ENCODE measurements at places on chromosomes 6 and 20.

DNA sequence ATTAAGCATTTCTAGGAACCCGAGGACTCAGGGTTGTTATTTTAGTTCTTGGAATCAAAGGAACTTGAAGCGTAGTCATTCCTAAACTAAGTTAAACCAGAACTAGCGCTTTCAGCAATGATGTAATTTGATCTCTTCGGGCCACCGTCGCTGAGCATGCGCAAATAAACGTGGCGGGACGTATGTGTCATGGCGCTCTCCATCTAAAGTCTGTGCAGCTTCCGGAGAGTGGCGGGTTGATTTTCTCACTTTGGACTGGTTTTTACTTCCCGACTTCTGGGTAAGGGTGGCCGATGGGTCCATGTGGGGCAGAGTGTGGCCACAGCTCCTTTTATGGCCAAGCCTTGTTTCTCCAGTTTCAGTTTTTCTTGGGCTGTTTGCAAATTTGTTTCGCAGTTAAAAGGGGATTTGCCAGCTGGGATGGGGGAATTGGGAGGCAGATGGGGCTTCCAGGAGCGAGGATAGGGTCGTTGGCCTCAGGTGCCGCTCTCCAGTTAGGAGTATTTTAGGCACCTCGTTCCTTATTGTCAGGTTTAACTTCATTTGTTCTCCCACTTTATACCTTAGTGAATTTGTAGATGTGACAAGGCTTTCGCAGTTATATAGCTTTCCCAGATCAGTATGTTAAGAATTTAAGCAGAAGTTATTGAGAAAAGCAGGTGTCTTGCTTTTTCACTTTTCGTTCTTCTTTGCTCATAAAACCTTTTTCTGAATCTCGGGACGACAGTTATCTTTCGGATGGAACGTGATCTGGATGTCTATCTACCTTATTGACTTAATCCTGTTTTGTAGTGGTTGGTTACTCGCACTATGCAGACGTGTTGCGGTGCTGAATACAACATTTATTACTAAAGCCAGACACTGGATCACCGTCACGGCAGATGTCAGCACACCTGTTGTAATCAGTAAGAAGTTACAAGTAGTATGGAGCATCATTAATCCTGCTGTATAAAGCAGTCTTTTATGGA is at the start of gene CDKAL1:
TSS of gene CDKAL1 (plus strand) at position 163 of the 968 bp plus-strand sequence. CDS start 11,894 bp downstream, outside the sequence.
- DNase-seq, result peak; percentile 92

DNA sequence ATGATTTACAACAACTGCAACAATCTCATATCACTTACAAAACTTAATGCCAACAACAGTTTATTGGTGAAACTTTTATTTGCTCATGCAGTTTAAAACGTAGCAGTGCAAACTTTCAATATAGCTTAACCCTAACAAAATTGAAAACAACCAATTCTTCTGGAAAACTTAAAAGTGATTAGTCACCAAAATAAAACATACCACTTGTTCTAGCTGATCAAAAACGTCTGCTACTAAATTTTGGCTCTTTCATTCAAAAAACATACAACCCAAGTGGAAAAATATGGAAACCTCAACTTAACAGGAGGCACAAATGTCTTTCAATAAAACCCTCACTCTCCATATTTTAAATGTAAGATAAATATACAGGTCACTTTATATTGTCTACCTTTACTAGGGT is 39.6 kb downstream of the COL12A1 start:
- DNase-seq, result no peak

DNA sequence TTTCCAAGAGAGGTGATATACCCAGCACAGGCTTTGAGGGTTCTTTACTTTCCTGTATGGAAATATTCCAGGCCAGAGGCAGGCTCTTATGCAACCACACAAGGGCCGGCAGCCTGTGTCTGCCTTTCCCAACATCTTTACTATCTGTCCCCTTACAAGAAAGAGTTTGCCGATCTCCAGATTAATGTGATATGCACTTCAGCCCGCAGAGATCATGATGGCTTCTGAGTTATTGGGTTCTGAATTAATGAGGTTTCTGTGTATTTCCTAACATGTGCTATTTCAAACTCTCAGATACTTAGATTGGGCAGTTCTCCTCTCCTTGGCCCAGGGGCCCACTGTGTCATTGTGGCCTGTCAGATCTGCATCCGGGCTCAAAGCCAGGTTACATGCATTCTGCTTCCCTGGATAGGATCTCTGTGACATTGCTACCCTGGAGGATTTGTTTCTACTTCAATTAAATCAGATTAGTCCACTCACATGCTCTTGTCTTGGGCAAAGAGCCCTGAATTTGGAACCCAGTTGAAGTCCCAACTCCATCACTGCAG is 56.6 kb downstream of the TGM2 start:
- DNase-seq, result no peak

- DNase-seq, result peak; percentile 16
Observed at GRCh38 chr6:23003671-23004467, 434.5 kb downstream of the HDGFL1 start.

- DNase-seq, result no peak
Observed at GRCh38 chr6:111456208-111456607, 26.8 kb downstream of the REV3L start.

- no peak for DNase-seq
Observed at GRCh38 chr6:119353696-119354095, 4.1 kb upstream of the MAN1A1 start.

GRCh38 chr20:50224531-50225255 is 34.1 kb downstream of the CEBPB start:
- DNase-seq, result no peak

DNA sequence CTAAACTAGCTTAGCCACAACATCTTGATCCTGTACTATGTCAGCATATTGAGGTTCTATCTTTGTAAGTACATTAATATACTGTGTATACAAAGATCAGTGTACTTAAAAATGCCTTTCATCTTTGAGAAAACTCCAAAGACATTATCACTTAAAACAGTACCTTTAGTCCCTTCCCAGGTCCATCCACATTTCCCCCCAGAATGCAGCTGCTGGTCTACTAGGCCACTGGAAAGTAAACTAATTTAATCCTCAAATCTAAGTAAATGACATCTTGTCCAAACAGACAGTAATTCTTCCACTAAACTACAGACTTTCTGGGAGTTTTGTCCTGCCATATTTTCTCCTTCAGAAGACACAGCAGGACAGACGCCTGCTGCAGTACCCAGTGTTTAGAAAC is 68.7 kb downstream of the SYCP2 start:
- DNase-seq, result no peak

- no peak for DNase-seq
Observed at GRCh38 chr6:166830891-166831363, 125.4 kb downstream of the RNASET2 start.

DNA sequence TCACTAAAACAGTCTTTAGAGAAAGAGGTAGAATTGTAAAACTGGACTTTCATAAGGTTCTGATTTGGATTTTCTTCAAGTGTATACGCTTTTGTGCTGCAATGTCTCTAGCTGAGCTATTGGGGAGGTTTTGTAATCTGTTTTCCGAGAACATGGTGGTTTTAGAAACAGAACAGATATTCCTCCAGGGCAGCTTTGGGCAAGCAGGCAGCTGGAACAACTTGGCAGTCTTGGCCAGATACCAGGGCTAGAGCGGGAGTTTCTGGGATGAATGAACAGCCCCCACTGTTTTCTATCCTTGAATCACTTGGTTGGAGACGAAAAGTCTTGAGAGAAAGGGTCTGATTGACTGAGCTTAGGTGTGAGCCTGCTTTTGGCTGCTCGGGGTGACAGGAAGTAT is 17.1 kb upstream of the ARMC2 start:
- peak; percentile 31 for DNase-seq

- DNase-seq, result no peak
Observed at GRCh38 chr6:83053678-83054077, 12.0 kb downstream of the UBE3D start.

GRCh38 chr20:49740807-49741206 is 27.1 kb upstream of the B4GALT5 start:
- no peak for DNase-seq

GRCh38 chr6:69980624-69981023 is 114.3 kb downstream of the COL19A1 start:
- no peak for DNase-seq

- DNase-seq, result peak; percentile 78
Observed at GRCh38 chr6:139597771-139598755, 223.6 kb upstream of the CITED2 start.

DNA sequence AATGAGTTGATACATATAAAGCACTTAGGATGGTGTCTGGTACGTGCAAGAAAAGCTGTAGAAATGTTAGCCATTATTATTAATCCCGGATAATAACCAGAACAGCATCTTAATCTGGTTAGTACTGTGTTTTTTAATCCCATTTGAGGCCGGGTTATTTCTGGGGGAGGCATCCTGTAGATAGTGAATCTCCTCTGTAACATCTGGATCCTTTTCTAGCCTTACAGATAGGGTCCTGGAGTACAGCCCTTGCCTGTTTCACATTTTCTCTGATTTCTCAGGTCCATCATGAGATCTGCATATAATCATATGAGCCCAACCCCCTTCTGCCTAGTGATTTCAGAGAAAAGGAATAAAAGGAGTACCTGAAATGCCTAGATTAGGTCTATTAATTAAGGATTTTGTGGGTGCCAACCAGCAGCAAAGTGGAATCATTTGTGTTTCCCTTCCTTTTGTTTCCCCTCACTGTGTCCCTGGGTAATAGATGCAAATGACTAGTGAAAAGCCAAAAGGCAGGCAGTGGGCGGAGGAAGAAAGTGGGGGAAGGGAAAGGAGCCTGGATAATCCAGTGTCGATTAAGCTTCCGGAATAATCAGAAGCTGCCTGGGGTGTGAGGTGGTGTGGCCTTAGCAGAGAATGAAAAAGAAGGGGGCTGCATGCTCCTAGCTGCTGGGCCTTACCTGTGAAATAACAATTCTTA is 88.9 kb downstream of the SOBP start:
- no peak for DNase-seq

- DNase-seq, result no peak
Observed at GRCh38 chr6:112431803-112432202, 84.7 kb downstream of the RFPL4B start.

- DNase-seq, result no peak
Observed at GRCh38 chr20:23240519-23240918, 110.1 kb upstream of the NXT1 start.

DNA sequence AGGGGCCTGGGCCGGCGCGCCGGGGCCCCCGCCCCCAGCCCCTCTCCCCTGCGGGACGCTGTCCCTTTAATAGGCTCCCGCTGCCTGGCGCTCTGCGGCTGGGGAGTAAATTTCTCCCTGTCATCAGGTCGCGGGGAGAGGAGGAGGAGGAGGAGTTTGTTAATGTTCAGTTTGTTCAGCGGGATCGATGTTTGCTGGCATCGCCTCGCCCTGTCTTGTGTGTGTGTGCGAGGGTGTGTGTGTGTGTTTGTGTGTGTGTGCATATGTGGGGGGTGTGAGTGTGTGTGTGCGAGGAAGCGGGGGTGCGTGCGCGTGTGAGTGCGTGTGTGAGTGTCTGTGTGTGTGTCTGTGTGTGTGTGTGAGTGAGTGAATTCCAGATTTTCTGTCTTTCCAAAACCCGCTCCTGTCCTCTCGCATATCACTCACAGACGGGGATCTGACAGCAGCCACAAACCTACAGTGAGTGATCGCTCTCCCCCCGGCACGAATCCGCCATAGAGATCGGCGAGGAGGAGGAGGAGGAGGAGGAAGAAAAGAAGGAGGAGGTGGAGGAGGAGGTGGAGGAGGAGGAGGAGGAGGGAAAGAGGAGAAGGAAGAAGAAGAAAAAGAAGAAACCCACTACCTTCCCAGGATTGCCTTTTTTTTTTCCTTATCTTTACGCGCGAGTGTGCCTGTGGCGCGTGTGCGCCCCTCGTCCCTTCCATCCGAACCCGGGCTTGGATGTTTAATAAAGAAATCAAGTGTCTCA is at the start of gene TSHZ2:
TSS of gene TSHZ2 (plus strand) at position 169 of the 748 bp plus-strand sequence. CDS start 936 bp downstream, outside the sequence.
- peak; percentile 77 for DNase-seq

- no peak for DNase-seq
Observed at GRCh38 chr20:37439223-37439933, 81.7 kb upstream of the NNAT start.

GRCh38 chr6:25465941-25466340 is 186.1 kb upstream of the SCGN start:
- no peak for DNase-seq

DNA sequence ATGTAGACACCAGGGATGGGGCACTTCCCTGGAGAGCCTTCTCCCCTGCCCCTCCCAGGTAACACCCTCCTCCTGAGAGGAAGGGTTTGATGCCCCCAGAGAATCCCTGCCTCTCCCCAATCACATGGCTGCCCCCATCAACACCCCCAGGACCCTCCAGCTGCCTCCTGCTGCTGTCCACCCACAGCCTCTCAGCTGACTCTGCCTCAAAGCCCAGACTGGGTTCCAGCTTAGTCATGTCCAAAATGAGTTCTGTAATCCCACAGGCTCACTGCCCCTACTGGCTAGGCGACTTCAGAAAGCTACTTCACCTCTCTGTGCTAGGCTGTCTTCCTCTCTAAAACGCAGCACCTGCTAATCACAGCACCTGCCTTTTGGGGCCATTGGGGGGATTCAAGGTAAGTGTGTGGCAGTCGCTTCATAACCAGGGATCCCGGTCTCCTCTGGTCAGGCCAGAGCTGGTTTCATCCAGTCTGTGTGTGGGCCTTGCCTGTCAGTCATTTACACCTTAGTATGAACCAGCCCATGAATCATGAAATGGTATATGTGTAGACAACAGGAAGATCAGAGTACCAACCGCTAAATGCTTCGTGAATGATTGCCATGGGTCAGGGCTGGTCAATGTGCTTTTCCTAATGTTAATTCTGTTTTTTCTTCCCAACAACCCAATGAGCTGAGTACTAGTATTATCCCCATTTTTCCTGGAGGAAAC is 40.4 kb downstream of the TFEB start:
- DNase-seq, result peak; percentile 42

GRCh38 chr6:47075741-47076421 is 33.7 kb upstream of the ADGRF1 start:
- DNase-seq, result peak; percentile 87

DNA sequence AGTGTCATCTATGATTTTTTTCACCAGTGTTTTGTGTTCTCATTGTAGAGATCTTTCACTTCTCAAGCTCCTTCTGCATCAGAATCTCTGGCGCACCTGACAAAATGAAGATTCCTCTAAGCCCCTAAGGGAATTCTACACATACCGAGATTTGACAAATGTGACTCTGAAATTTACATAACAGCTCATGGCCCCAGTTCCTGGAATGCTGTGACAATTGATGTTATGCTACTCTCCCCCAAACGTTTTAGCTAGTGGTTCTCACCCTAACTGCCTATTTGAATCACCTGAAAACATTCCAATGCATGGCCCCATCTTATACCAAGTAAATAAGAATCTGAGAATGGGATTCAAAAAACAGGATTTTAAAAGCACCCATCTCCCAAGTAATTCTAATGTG is 162.1 kb upstream of the FKBP1C start:
- DNase-seq, result no peak

- peak; percentile 87 for DNase-seq
Observed at GRCh38 chr6:146357578-146358430, 185.8 kb upstream of the RAB32 start.

DNA sequence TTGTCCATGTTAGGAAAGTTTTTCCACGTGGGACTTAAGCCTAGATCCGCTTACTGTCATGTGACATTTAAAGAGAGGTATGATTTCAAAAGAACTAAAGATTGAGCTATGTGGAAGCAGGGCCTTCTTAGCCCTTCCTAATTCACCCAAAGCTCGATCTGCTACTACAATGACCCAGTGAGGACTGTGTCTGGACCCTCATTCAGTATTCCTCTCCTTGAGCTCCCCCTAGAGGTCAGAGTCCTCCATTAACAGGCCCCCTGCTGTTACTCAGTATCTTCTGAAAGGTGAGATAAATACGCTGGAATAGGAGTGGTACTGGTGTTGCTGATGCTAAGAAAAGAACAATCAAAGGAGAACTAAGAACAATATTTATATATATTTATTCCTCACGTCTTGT is 414.0 kb downstream of the GJA1 start:
- DNase-seq, result peak; percentile 71
